Germinal center (tissue), 1 donor: ENCODE measurements at places on chromosomes 12 and 14.

- no peak for DNase-seq
Measured at GRCh38 chr12:107511292-107511691, 174.3 kb upstream of the PWP1 start.

DNA sequence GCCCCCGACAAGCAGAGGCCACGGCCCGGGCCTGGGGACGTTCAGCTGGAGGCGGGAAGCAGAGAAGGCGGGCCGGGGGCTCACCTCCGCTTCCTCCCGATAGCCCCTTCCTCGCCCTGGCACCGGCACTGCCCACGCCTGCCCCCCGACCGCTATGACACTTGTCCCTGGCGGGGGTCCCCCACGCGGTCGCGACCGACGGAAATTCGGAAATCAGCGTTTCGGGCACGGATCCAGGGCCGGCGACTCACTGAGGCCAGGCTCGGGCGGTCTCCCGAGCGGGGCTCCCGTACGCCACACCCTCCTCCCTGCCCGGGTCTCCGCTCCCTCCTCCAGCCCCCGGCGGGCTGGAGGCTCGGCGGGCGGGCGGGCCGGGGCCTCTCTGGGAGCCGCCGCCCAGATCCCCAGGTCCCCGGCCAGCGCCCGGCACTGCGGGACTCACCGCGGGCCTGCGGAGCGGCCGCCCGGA lies 581 bp downstream of the PITPNM2 start:
- no peak for DNase-seq

- DNase-seq: no peak
Measured at GRCh38 chr14:73796893-73797542, 54.6 kb upstream of the PTGR2 start.

DNA sequence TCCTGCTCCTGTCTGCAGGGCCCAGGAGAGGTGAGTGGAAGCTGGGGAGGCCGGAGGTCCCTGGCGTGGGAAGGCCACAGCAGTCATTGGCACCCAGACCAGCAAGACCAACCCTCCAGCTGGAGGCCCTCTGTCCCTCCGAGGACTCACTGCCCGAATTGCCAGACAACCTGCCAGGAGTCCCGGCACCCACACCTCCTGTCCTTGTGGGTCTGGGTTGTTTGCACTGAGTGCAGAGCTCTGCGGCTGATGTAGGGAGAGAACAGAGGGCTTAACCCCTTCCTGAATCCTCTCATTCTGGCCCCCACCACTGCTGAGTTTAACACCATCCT lies 204.9 kb downstream of the KIF26A start:
- no peak for DNase-seq

GRCh38 chr12:75270157-75270556 lies 60.0 kb downstream of the CAPS2 start:
- no peak for DNase-seq

DNA sequence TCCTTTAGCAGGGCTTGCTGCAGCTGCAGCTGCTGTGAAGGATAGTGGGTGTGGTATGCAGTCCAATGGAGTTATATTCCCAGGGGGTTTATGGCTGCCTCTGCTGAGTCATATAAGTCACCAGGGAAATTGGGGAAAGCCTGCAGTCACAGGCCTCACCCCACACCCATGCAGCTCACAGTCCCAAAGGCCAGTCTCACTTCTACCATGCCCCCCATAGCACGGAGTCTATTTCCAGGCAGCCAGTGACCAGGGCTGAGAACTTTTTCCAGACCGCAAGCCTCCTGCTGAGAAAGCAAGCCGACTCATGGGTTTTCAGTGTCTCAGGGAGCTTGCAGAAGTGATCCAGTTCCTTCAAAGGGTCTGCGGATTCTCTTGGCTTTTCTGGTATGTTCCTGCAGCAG lies 322.4 kb upstream of the CLEC14A start:
- no peak for DNase-seq

DNA sequence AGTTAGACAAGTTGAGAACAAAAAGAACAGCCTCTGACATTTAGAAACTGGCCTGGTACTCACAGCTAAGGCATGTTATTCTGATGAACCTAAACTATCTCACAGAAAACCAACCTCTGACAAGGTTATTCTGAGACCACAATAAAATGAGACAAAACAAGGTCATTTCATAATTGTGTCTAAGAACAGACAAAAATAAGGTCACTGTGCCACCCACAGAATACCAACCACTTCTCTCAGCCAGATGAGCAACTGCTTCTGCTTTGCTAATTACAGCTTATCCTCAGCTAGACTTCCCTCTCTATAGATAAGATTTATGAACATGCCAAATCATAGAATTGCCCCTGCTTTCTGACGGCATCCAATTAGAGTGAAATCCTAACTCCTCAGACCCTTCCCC lies 52.2 kb upstream of the CRACR2A start:
- no peak for DNase-seq

GRCh38 chr14:103372552-103373304 lies 12.5 kb upstream of the MARK3 start:
- DNase-seq: no peak

DNA sequence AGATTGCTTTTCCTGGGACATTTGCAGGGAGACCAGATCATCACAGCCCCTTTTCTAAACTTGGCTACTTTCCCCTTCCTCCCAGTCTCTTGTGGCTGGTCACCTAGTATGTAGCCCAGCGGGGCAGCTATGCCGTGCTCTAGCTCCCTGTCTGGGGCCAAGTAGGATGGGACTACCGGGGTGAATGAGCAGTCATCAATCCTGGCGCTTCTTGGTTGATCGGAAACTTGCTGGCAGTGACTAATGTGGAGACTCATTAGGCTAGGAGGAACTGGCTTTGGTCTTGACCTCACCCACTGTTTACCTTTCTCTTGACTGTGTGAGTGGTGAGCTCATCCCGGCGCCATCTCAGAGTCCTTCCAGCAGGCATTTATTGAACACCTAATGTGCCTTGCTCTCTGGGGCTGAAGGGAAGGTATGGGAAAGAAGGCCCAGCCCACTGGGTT lies 15.9 kb downstream of the PLEKHG3 start:
- no peak for DNase-seq

DNA sequence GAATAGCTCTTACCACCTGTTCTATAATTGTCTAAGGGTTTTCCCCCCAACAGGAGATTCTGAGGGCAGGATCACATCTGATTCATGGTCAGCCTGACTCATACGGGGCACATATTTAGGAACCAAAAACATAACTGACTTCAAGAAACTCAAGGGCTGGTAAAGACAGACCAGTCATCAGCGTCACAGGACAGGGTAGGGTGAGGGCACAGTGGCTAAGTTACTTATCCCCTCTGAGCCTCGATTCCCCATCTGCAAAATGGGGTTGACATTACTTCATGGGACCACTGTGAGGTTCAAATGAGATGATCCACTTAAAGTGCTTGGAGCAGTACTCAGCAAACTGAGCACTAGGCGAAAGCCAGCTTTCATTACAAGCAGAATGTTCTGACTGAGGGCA lies 606 bp downstream of the CINP start:
- DNase-seq: peak; percentile 31

- DNase-seq: peak; percentile 22
Measured at GRCh38 chr14:49593016-49593415, 5.7 kb upstream of the LRR1 start.

DNA sequence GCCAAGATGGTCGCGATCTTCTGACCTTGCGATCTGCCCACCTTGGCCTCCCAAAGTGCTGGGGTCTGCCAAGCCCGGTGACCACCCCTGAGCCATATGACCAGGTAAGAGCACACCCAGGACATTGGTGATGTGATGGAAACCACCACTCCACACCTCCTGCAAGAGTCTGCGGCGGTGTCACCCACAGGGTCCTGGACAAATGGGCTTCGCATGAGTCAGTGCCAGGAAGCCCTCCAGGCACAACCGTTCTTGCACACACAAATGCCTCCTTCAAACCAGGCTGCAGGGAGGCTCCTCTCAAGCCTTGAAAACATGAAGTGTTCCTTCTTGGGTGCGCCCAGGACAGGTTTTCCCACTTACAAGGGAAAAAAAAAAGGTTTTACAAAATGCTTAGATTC lies 16.6 kb downstream of the PITPNM2 start:
- DNase-seq: no peak
